ENCODE measurements at places on chromosomes 3 and 15.

GRCh38 chr3:23966328-23966727 is 21.2 kb downstream of the NR1D2 start:
- no peak for DNase-seq

- no peak for DNase-seq
These were observed 115.4 kb upstream of the RAD18 start for GRCh38 chr3:9078561-9079240.

GRCh38 chr15:31892513-31892912 is 137.8 kb upstream of the CHRNA7 start:
- no peak for DNase-seq

DNA sequence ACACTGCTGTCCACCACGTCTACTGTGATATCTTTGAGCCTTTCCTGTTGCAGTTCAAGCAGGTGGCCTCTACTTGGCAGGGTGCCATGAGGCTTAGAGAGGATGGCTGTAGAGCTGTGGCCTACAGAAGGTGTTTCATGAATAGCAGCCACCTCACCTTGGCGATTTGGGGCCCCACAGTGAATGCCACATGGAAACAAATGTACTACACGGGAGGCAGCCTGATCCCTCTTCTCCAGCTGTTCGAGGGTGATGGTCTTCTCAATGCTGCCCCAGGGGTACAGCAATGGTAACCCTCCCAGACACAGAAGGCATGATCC is 70.7 kb downstream of the FAM43A start:
- DNase-seq = no peak

DNA sequence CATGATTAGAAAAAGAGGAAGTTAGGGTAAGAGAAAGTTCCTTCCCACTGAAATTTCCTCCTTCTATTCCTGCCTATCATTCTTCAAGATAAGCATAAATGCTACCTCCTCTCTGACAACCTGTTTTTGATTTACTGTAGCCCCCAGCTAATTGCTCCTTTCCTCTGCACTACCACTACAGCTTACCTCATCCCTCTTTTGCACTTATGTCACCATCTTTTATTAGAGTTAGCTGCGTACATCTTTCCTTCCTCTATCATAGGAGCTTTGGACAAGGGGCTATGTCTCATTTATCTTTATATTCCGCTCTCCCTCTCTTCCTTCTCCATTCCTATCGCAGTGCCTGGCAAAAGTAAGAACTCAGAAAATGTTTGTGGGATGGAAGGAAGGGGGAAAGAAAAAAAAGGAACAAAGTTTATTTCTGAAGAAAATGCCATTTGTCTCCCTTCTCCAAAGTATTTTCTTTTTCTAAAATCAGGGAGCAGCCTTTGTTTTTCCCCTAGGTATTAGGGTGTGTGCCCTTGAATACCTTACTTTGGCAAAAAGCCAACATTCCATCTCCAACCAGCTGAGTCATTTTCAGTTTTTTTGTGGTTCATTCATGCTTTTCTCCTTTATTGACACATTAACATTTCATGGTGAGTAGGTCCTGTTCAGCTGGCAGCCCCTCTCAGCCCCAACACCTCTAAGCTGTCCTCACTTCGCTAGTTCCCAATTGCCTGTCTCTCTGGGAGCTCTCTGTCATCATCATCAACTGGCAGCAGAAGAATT is 87.6 kb upstream of the SOX2 start:
- DNase-seq = no peak

- no peak for DNase-seq
These were observed 503.0 kb upstream of the PROK2 start for GRCh38 chr3:72287956-72288355.

DNA sequence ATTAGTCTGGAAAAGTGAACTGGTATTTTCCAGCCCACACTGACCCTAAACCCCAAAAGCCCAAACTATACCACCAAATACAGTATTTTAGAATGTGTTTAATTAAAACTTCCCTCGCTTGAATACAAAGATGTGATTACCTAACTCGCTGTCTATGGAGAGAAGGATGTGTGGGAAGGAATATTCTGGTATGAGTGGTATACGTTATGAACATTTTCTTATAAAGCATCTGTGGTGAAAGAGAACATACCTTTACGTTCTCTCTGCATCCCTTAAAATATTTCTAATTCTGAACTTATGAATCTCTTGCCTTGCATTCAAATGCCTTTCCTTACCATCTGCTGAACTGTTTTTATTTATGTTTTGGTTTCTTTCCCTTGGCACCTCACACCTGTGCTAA is 201.4 kb downstream of the MBNL1 start:
- no peak for DNase-seq

DNA sequence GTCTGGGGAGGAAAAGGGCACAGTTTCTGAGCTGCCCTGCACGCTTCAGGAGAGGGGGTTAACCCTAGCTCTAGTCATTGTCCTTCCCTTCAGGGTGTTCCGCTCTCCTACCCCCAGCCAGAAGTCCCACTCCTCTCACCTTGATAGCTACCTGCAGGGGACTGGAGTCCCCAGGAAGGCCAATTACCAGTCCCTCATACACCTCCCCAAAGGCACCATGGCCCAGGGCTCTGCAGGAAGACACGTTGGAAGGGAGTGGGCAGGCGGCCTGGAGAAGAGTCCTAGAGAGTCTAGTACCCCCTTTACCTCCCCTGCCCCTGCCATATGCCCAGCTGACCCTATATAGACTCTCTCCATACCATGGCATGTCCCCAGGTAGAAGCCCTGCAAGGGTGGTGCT is 7.9 kb downstream of the LTK start:
- no peak for DNase-seq

- no peak for DNase-seq
These were observed 40.5 kb downstream of the DZIP3 start for GRCh38 chr3:108629974-108630373.

GRCh38 chr3:140007911-140008869 is 73.2 kb downstream of the CLSTN2 start:
- no peak for DNase-seq

- no peak for DNase-seq
These were observed 618.1 kb downstream of the PYDC2 start for GRCh38 chr3:192079098-192079497.

GRCh38 chr3:139043554-139044365 is 932 bp downstream of the PRR23C start:
- no peak for DNase-seq

GRCh38 chr3:28039829-28040228 is 201.6 kb upstream of the CMC1 start:
- DNase-seq = no peak

DNA sequence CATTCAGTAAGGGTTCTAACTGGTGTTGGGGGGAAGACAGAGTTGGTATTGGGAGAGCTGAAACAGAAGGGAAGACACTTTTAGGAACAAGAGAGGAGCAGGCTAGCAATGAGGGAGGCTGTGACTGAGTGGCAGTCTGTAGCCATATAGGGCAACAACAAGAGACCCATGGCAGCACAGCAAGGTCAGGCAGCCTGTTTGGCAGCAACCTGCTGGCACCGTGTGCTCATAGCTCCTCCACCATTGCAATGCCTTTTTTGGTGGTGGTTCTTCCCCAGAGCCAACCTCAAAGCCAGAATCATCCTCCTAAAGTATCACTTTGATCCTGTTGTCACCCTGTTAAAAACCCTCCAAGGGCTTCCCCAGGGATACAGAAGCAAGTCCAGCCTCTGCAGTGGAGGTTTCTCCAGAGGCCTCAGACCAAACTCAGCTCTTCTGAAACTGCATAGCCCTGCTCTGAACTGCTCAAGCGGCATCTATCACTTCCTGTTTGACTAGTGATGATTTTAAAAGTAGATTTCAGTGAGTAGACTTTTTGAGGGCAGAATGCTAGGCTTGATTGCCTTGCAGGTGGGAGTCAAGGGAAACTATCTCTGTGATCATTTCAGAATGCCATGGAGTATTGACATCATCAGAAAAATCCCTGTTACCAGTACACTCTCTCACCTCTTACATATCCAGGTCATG is 176.9 kb downstream of the STAC start:
- DNase-seq = no peak

DNA sequence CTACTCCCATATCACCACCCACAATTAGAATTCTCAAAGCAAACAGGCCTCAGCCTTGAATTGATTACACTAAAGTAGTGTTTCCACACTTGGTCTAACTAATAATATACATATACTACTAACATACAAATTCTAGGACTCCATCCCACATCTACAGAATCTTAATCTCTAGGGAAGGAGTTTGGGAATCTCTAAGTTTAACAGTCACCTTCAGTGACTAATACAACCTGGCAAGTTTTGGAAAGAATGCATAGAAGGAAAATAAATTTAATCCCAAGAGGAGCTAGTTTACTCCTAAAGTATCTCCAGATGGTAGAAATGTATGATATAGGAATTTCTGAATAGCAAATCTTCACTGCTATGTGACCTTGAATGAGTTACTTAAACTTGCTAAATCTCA is 9.1 kb downstream of the CLPX start:
- no peak for DNase-seq

GRCh38 chr15:73298522-73299245 is 70.1 kb downstream of the HCN4 start:
- DNase-seq = no peak

- no peak for DNase-seq
These were observed 331.0 kb upstream of the ROPN1 start for GRCh38 chr3:124322966-124323365.

- DNase-seq = no peak
These were observed 176.0 kb downstream of the RBMS3 start for GRCh38 chr3:29456901-29457300.

DNA sequence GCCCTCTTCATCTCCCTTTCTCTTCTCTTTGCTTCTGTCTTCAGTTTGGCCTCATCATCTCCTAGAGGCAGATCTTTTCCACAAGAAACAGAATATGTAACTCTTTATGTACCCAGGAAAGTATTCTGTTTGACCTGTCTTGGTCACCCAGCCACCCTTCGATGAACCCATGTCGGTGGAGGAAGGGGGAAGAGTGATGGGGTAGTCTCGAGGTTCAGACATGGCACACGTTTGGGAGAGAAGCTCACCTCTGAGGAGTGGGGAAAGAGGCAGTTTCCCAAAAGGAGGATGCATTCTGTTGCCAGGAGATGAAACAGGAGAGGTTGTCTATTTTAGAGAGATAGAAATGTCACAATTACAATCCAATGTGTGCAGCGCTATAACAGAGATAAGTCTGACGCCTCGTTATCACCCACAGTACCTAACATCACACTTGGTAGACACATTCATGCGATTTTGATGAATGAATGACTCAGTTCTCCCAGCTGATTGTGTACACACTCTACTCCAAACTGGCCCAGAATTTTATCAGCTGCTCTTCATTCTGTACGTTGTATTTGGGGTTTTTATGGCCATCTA is 722 bp upstream of the CCDC50 start:
- DNase-seq = no peak

GRCh38 chr3:64832098-64832497 is 144.3 kb upstream of the ADAMTS9 start:
- peak; percentile 14 for DNase-seq

- no peak for DNase-seq
These were observed 22.1 kb downstream of the UBA5 start for GRCh38 chr3:132682201-132682600.

DNA sequence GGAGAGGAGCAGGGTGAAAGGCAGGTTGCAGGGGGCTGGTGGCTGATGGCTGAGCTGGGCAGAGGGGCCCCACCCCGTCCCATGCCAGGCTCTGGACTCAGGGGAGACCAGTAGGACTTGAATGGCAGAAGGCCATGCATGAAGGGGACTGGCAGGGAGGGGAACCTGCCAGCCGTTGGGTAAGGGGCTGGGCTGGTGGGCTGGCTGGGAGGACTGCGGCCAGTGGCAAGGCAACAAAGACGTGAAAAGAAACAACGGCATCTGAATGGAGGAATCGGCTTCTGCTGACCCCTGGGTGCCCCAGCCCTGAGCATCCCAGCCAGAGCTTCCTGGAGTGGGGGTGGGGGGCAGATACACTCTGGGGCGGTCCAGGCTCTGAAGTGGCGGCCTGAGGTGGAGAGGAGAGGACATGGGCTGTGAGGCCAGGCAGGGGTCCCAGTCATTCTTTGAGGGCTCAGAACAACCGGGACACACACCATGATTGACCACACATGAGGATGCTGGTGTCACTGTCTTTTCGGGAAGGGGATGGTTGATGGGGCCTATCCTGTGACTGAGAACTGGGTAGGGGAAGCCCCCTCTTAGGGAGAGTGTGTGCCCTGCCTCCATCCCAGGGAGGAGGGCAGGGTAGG is 11.7 kb downstream of the GLYCTK start:
- DNase-seq = no peak

DNA sequence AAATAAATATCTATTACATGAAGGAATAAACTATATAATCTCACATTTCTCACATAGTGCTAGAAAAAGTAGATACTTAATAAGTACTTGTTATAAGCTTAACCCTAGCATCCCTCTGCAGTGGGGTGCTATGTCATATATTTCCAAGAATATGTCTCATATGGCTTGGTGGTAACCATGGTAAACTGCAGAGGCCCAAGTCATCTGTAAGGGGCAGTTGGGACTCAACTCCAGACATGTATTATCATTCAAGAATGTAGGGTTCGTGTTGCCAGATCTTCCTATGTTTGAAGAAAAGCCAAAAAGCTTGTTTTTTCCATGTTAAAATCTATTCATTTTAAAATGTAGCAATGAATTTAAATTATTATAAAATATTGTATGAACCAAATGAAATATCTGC is 46.2 kb downstream of the ZNF385D start:
- no peak for DNase-seq

GRCh38 chr3:136831461-136831860 is 12.5 kb downstream of the SLC35G2 start:
- no peak for DNase-seq

DNA sequence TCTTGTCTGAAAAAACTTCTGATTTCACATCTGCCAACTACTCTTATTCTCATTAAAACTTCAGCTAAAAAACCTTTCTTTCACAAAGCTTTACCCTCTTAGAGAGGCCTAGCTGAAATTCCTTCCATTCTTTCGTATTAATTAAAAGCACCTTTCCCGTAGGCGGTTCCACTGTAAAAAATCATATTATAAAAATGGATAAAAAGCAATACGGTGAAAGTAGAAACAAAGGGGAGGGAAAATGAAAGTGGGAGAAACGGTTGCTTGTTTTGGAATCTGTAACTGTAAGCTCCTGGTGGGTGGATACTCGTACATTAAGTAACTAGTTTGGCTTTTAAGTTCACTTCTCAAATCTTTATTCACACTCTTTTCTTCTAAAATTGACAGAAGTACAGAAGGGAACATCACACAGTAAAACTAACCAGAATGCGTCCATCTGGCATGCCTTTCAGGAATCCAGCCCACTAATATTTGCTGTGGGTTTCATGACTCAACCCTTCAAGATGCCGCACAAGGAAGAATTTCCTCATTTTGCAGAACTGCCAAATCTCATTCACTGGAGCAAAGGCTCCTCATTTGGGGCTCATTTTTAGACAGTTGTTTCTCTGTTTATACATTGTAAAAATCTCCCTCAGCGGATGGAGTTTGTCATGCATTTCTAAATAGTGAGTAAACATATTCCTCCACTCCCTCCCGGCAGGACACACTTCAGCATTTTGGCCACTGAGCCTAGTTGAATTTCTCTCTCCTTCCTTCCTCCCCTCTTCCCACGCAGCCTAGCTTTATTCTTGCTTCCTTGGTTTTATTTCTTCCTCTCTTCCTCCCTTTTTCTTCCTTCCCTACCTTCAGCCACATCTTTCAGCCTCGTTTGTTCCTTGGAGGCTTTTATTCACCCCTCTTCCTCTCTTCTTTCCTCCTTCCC is 419.5 kb upstream of the NAALADL2 start:
- no peak for DNase-seq

All from nucleus accumbens (tissue), 56 donors.